ENCODE measurements at places on chromosomes 1 and 21. TPM values are rescaled to one million over a fixed set of nuclear protein-coding genes. Genes with fewer than 3 reads are reported as not detected.

- no peaks in the 10 kb centered on the region for H3K36me3 ChIP-seq
- no peaks in the 10 kb centered on the region for H3K4me1 ChIP-seq
- peaks cover 8% of the 10 kb centered on the region for H3K27me3 ChIP-seq
Observed at GRCh38 chr21:45572231-45572630, 30.0 kb upstream of the SLC19A1 start.

GRCh38 chr1:101290922-101291561, 54.2 kb downstream of the S1PR1 start:
- H3K27me3 ChIP-seq = no peaks in the 10 kb centered on the region
- H3K27ac ChIP-seq = peak overlapping the region; percentile 92

- no peaks in the 10 kb centered on the region for H3K27me3 ChIP-seq
- no peak overlapping the region for H3K4me3 ChIP-seq
- DNase-seq = no peak
- H3K27ac ChIP-seq = no peak overlapping the region
- H3K4me1 ChIP-seq = no peaks in the 10 kb centered on the region
Observed at GRCh38 chr1:196779093-196779492, 4.5 kb downstream of the CFHR3 start.

GRCh38 chr1:203039609-203040512, 13.6 kb downstream of the PPFIA4 start:
- no peaks in the 10 kb centered on the region for H3K4me1 ChIP-seq
- H3K27ac ChIP-seq = no peak overlapping the region
- no peaks in the 10 kb centered on the region for H3K36me3 ChIP-seq
- DNase-seq = no peak

DNA sequence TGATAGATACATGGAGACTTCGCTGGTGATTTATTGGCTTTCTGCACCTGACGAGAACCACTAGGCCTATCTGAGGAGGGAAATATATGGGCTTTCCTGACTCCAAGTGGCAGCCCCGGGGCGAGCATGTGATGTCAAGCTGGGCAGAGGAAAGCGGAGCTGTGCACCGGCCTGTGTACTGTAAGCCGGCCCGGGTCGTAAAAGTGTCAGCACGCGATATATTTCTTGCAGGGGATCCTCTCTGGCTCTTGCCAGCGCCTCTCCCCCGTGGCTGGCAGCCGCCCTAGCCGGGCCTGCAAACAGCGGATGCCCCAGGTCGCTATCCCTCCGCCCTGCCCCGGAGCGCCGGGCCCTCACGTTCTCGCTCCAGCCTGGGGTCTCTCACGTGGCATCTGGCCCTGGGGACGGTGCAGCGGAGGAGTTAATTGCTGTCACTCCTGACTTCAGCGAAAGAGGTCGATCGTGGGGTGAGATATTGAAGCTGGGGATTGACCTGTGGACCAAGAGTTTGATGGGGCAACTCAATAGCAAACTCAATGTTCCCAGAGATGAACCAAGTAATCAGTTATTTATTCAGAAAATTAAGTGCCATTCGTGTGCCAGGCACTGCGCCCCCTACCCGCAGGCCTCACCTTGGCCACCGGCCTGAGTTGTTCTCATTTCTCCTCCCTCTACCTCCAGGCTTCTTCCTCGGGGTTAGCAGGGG, 41.0 kb upstream of the HAO2 start:
- no peak overlapping the region for H3K27ac ChIP-seq
- DNase-seq = peak; percentile 26
- peaks cover 9% of the 10 kb centered on the region for H3K27me3 ChIP-seq
- H3K4me3 ChIP-seq = peak overlapping the region; percentile 85
- H3K36me3 ChIP-seq = no peaks in the 10 kb centered on the region

GRCh38 chr1:227219715-227220292, 98.5 kb downstream of the CDC42BPA start:
- H3K4me1 ChIP-seq = no peaks in the 10 kb centered on the region
- H3K27ac ChIP-seq = no peak overlapping the region
- DNase-seq = no peak
- H3K27me3 ChIP-seq = peaks cover 17% of the 10 kb centered on the region
- no peak overlapping the region for H3K4me3 ChIP-seq

DNA sequence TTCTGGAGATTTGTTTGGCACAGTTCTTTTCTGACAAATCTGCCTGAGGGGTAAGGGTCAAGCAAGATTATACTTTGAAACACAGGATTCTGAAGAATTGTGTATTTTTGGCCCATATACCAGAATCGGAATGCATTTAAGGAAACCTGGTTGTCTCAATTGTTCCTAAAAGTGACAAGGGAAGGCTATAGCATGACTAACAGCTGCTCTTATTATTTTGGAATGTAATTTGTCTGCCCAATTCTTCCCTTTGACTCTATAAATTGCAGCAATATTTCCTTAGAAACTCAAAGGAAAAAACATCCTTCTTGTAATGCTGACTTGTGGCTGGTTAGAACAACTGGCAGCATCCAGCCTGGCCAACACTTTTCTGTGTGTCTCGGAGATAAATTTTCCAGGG, 15.8 kb upstream of the VCAM1 start:
- no peaks in the 10 kb centered on the region for H3K4me1 ChIP-seq
- H3K4me3 ChIP-seq = no peak overlapping the region

DNA sequence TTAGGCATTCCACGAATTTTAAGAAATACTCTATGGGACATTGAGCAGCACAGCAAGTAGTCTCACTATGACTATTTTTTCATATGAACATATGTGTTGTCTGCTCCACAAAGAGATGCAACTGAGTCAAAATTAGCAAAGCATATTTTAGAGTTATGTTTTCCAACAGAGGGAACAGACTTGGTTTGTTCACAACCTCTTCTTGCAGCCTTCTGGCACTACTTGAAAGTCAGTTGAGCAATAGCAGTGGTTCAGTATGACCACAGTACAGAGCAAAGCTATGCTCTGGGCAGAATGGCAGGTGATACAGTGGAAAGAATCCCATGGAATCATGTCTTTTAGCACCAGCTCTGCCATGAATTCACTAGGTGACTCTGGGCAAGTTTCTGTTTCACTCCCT, 5.2 kb downstream of the CCN1 start:
- H3K27ac ChIP-seq = no peak overlapping the region
- peaks cover 6% of the 10 kb centered on the region for H3K36me3 ChIP-seq
- no peak overlapping the region for H3K4me3 ChIP-seq
- DNase-seq = no peak

GRCh38 chr1:107432108-107432507, 291.3 kb downstream of the NTNG1 start:
- H3K4me1 ChIP-seq = no peaks in the 10 kb centered on the region
- no peaks in the 10 kb centered on the region for H3K36me3 ChIP-seq
- no peak overlapping the region for H3K4me3 ChIP-seq
- peaks cover 12% of the 10 kb centered on the region for H3K27me3 ChIP-seq
- H3K27ac ChIP-seq = no peak overlapping the region

GRCh38 chr21:45941338-45941710, 40.2 kb upstream of the COL6A1 start:
- H3K27me3 ChIP-seq = no peaks in the 10 kb centered on the region
- no peaks in the 10 kb centered on the region for H3K36me3 ChIP-seq
- DNase-seq = no peak
- H3K27ac ChIP-seq = no peak overlapping the region

GRCh38 chr21:35426897-35427296, 377.8 kb upstream of the RUNX1 start:
- peak overlapping the region; percentile 62 for H3K4me3 ChIP-seq
- H3K27ac ChIP-seq = peak overlapping the region; percentile 59
- peaks cover 30% of the 10 kb centered on the region for H3K4me1 ChIP-seq
- no peak for DNase-seq
- H3K27me3 ChIP-seq = peaks cover 7% of the 10 kb centered on the region
- H3K36me3 ChIP-seq = peaks cover 3% of the 10 kb centered on the region

DNA sequence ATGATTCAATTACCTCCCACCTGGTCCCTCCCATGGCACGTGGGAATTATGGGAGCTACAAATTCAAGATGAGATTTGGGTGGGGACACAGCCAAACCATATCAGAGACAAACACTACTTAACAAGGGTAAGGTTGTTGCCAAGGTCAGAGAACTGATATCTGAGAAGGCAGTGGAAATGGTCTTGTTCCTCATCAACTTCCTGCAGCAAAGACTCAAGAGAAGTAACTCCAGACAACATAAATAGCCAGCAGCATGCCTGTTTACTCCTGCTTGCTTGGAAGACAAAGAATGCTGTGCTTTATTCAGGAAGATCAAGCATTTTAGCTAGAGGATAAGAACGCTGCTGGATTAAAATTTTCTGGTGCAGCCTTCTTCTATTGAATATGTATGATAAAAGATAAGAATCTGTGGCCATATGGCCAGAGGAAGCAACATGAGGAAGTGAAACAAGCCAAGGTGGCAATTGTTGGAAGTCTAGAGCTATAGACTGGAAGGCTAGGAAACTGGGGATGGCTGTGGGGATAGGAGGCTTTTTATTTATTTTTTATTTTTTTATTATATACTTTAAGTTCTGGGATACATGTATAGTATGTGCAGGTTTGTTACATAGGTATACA, 36.4 kb downstream of the DDAH1 start:
- no peak for DNase-seq
- H3K4me3 ChIP-seq = no peak overlapping the region
- H3K27ac ChIP-seq = no peak overlapping the region
- peaks cover 15% of the 10 kb centered on the region for H3K27me3 ChIP-seq

DNA sequence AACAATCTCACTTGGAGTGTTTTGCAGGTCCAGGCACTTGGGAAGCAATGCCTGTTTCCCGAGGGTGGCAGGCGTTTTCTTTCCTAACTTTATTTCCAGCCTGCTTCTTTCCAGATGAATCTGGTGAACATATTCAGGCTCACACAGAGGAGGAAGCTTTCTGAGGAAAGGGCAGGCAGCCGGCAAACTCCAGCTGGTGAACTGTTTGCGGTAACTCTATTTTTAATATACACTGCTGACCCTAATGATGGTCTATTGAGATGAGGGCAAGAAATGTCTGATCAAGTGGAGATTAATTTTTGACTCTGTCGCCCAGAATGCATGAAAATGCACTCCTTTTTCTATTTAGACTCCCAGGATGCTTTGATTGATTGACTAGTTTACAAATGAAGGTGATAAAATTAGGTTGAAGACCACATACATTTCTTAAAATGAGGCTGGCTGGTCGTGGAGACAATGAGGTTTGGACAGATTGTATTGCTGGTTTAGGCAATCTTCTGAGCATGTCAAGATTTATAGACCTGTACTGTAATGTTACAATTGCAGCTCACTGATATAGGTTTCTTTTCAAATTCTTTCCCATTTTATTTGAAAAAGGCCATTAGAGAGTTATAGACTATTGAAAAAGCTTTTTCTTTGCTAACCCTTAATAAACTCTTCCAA, 153.8 kb downstream of the ATG4C start:
- H3K27me3 ChIP-seq = peaks cover 21% of the 10 kb centered on the region
- no peak overlapping the region for H3K27ac ChIP-seq
- DNase-seq = no peak

DNA sequence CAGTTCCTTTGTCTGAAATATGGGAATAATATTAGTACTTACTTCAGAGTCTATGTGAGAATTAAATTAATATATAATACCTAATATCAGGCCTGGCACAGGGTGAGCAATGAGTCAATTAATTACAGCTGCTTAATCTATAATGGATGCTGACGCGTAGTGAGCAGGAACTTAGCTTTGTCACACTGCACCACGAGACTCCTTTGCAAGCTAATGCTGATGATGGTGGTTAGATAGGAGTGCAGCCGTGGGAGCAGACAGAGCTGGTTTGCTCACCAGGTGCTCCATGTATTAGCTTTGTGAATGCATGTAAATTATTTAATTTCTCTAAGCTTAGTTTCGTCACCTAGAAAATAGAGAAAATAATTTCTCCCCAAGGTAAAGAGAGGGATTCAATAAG, 35.1 kb downstream of the KCNJ15 start:
- no peaks in the 10 kb centered on the region for H3K27me3 ChIP-seq
- no peak for DNase-seq
- H3K27ac ChIP-seq = no peak overlapping the region
- H3K4me1 ChIP-seq = peaks cover 47% of the 10 kb centered on the region

DNA sequence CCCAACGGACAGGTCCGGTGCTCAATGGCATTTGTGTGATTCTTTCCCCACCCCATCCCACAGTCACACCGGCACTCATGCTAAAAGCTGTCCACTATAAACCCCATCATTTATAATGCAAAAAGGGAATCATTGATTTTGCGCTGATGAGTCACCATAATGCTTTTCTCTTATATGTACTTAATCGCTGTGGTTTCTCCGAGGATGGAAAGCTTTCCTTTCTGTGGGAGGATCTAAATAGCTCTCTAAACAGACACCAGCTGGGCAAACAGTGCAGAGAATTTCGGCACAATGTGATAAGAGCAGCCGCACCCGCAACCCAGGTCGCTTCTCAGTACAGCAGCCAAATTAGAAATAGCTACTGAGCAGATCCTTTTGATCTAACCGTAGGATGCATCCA, 85.6 kb downstream of the SETD4 start:
- no peak overlapping the region for H3K27ac ChIP-seq
- H3K36me3 ChIP-seq = no peaks in the 10 kb centered on the region
- H3K27me3 ChIP-seq = peaks cover 7% of the 10 kb centered on the region
- DNase-seq = no peak

- DNase-seq = no peak
- no peak overlapping the region for H3K27ac ChIP-seq
- no peaks in the 10 kb centered on the region for H3K36me3 ChIP-seq
- no peak overlapping the region for H3K4me3 ChIP-seq
- H3K4me1 ChIP-seq = no peaks in the 10 kb centered on the region
Observed at GRCh38 chr21:31566064-31566463, 93.4 kb upstream of the SOD1 start.

HAO2 gene
- not detected for total RNA-seq

OR2L5 gene
- total RNA-seq = 0.16 TPM

GBP6 gene
- 2.8 TPM for total RNA-seq

NEK2 gene
- 36.8 TPM for total RNA-seq

DFFB gene
- total RNA-seq = 8.6 TPM

MSH4 gene
- total RNA-seq = 0.99 TPM

TLR5 gene
- total RNA-seq = 1.4 TPM

CD34 gene
- total RNA-seq = 0.05 TPM

BRDT gene
- not detected for total RNA-seq

TMPRSS2 gene
- not detected for total RNA-seq

KDM1A gene
- 49.2 TPM for total RNA-seq

Measured in activated T-cell treated with anti-CD3 and anti-CD28 coated beads, Interleukin-2, amount 50 U/mL, for 72 hours (primary cell).